Type B pancreatic cell (in vitro differentiated cells): ENCODE measurements at places on chromosomes 7 and 10.

- H3K27me3 ChIP-seq, result peaks cover 17% of the 10 kb centered on the region
- DNase-seq, result no peak
- no peak overlapping the region for H3K4me3 ChIP-seq
- peaks cover 11% of the 10 kb centered on the region for H3K4me1 ChIP-seq
- peak overlapping the region; percentile 5 for H3K27ac ChIP-seq
Observed at GRCh38 chr10:111137007-111137406, 60.2 kb downstream of the ADRA2A start.

DNA sequence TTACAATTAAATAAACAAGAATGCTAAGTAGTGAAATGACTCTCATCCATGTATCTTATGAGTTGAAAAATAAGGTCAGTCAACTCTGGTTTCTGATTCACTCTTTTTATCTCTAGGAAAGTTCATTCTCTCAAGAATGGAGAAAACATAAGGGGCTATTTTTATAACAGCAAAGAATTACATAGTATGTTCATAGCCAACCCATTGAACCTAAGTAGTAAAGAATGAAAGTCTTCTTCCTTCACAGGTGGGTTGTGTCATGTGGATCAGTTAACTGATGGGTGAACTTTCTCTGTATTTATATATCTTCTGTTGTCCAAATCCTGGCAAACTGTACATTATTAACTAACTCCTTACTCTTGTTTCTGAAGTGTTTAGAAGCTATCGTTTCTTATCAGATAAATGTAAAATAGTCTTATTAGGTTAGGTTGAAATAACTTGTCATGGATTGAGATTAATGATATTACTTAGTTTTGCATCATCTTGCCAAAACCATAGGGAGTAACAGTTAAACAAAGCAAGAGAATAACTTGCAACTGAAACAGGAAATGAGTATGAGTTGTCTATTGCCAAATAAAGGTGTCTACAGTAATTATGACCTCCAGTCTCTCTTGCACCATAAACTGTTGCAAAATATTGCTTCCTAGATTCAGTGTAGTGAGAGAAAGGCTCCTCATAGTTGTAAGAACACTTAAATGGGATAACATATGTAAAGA is 86.8 kb downstream of the ANKRD7 start:
- H3K27ac ChIP-seq, result no peak overlapping the region
- no peaks in the 10 kb centered on the region for H3K27me3 ChIP-seq
- H3K36me3 ChIP-seq, result no peaks in the 10 kb centered on the region
- no peaks in the 10 kb centered on the region for H3K4me1 ChIP-seq
- DNase-seq, result no peak

GRCh38 chr7:81534996-81535395 is 234.9 kb downstream of the HGF start:
- no peak overlapping the region for H3K27ac ChIP-seq
- no peak overlapping the region for H3K4me3 ChIP-seq
- no peaks in the 10 kb centered on the region for H3K27me3 ChIP-seq
- no peaks in the 10 kb centered on the region for H3K4me1 ChIP-seq
- DNase-seq, result no peak
- H3K36me3 ChIP-seq, result no peaks in the 10 kb centered on the region

GRCh38 chr10:18690541-18690940 is 31.3 kb downstream of the ARL5B start:
- no peak for DNase-seq
- H3K4me1 ChIP-seq, result peaks cover 6% of the 10 kb centered on the region
- H3K27me3 ChIP-seq, result no peaks in the 10 kb centered on the region
- no peak overlapping the region for H3K27ac ChIP-seq
- H3K36me3 ChIP-seq, result no peaks in the 10 kb centered on the region
- H3K4me3 ChIP-seq, result no peak overlapping the region

DNA sequence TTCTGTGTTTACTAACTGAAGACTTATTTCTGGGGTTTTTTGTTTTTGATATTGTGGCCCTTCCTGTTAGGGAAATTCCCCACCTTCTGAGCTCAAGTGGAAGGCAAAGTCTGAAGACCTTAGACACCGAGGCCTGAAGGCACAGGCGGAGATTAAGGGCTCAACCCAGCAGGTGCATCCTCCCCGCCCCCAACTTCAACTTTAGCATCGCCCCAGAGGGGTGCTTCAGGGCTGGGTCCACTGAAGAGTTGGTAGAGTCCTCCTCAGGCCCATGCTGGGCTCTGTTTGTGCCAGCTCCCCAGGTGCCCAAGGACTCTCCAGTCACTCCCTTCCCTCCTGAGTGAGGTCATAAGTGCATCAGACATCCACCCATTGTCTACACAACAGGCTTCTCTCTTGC is 9.4 kb upstream of the PPIA start:
- no peaks in the 10 kb centered on the region for H3K27me3 ChIP-seq
- H3K4me1 ChIP-seq, result no peaks in the 10 kb centered on the region
- DNase-seq, result no peak
- peaks cover 4% of the 10 kb centered on the region for H3K36me3 ChIP-seq
- H3K4me3 ChIP-seq, result no peak overlapping the region

DNA sequence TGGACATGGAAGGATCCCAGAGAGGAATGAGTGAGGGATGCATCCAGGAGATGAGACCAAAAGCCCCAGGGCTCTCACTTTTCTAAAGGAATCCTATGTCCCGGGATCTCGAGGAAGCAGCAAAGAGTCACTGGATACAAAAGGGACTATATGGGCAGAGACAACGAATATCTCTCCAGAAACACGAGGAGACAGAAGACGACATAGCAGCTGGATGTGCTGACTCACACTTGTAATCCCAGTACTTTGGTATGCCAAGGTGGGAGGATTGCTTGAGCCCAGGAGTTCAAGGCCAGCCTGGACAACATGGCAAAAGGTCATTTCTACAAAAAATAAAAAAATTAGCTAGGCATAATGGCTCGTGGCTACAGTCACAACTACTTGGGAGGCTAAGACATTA is 24.7 kb upstream of the MSMB start:
- H3K4me1 ChIP-seq, result no peaks in the 10 kb centered on the region
- no peak for DNase-seq
- H3K36me3 ChIP-seq, result no peaks in the 10 kb centered on the region
- H3K27ac ChIP-seq, result no peak overlapping the region
- H3K4me3 ChIP-seq, result no peak overlapping the region

- peaks cover 16% of the 10 kb centered on the region for H3K36me3 ChIP-seq
- H3K27ac ChIP-seq, result no peak overlapping the region
- no peak for DNase-seq
- H3K4me1 ChIP-seq, result peaks cover 7% of the 10 kb centered on the region
Observed at GRCh38 chr7:156772725-156773124, 120.3 kb downstream of the LMBR1 start.

- no peak for DNase-seq
- H3K4me3 ChIP-seq, result peak overlapping the region; percentile 99
- peaks cover 21% of the 10 kb centered on the region for H3K36me3 ChIP-seq
- peak overlapping the region; percentile 100 for H3K27ac ChIP-seq
- peaks cover 21% of the 10 kb centered on the region for H3K4me1 ChIP-seq
Observed at GRCh38 chr7:105011831-105012502, 2.0 kb upstream of the KMT2E start.

DNA sequence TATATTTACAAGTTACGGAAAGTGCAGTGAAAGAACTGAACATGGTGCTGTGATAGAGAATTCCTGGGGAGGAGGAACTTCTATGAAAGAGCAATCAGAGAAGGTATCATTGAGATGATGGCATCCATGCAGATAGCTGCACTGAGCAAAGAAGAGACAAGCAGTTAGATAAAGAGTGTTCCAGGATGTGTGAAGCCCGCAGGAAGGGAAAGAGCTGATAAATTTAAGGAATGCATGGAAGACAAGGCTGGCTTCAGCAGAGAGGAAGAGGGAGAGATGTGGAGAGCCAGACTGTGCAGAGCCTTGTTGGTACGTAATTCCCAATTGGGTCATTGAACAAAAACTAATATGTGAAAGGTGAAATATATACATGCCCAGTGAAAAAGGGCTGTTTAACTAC is 538.9 kb downstream of the INHBA start:
- no peak overlapping the region for H3K4me3 ChIP-seq
- no peak for DNase-seq
- no peaks in the 10 kb centered on the region for H3K27me3 ChIP-seq

GRCh38 chr7:100089458-100090196 is 858 bp downstream of the COPS6 start:
- peak overlapping the region; percentile 87 for H3K27ac ChIP-seq
- peaks cover 17% of the 10 kb centered on the region for H3K4me1 ChIP-seq
- peak overlapping the region; percentile 95 for H3K4me3 ChIP-seq
- DNase-seq, result no peak

DNA sequence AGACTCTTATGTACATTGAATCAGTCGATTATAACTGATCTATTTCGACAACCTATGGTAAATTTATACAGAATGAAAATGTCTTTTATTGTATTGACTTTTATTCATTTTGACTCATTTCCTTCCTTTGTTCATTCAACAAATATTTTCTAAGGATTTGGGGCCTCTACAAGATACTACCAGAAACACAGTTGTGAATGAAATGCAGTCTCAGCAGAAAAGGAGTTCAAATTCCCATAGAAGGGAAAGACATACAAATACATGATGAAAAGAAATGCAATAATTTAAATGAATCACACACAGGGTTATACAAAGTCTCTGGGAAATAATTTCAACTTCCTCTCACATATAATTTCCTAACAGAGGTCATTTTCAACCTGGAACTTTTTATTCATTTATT is 134.0 kb upstream of the SEMA3A start:
- H3K27ac ChIP-seq, result no peak overlapping the region
- DNase-seq, result no peak
- no peak overlapping the region for H3K4me3 ChIP-seq
- peaks cover 3% of the 10 kb centered on the region for H3K36me3 ChIP-seq
- H3K27me3 ChIP-seq, result no peaks in the 10 kb centered on the region

- no peak overlapping the region for H3K4me3 ChIP-seq
- peaks cover 5% of the 10 kb centered on the region for H3K4me1 ChIP-seq
- no peaks in the 10 kb centered on the region for H3K36me3 ChIP-seq
- no peak overlapping the region for H3K27ac ChIP-seq
Observed at GRCh38 chr7:51645255-51645654, 328.6 kb upstream of the COBL start.

DNA sequence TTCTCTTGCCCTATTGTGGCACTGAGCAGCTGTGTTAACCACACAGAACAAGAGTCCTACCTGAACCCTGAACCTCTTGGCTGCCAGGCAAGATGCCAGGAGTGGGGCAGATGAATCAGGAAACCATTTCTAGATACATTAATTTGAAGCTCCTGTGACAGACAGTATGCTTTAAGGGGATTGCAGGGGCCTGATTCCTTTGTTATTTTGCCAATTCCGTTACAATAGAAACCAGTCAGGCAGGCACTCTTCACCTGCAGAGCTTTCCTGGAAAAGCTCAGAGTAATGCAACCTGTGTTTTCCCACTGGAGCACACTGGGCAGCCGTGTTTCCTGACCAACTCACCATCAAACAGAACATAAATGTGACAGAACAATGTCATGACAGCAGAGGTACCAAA is 233.1 kb downstream of the BMPER start:
- no peak overlapping the region for H3K4me3 ChIP-seq
- H3K4me1 ChIP-seq, result peaks cover 11% of the 10 kb centered on the region
- no peaks in the 10 kb centered on the region for H3K36me3 ChIP-seq

- no peak for DNase-seq
- no peak overlapping the region for H3K27ac ChIP-seq
- no peak overlapping the region for H3K4me3 ChIP-seq
- H3K36me3 ChIP-seq, result no peaks in the 10 kb centered on the region
- H3K4me1 ChIP-seq, result no peaks in the 10 kb centered on the region
Observed at GRCh38 chr7:44935583-44935982, 43.2 kb downstream of the MYO1G start.

DNA sequence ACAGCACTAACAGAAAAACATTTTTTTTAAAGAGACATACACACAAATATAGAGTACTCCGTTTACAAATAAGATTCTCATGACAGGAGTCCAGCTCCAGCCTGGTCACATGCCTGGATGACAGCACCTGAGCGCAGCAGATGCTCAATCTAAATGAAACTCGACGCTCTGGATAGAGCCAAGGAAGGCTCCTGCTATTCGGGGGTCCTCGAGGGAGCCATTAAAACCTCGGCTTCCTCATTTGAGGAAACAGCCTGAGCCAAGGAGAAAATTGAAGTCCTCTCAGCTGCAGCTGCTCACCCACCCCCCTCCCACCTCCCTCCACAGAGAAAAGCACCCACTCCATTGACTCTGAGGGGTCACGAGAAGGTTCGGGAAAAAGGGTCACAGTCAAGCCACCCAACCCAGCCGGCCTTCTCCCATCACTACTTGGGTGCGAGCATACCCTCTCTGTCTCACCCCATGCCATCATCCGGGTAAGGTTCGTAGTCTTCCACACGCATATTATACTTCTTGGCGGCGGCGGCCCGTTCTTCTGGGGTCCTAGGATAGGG is 673 bp downstream of the NDUFB8 start:
- peak overlapping the region; percentile 85 for H3K27ac ChIP-seq
- H3K4me3 ChIP-seq, result peak overlapping the region; percentile 100
- DNase-seq, result no peak
- no peaks in the 10 kb centered on the region for H3K27me3 ChIP-seq
- peaks cover 14% of the 10 kb centered on the region for H3K36me3 ChIP-seq

DNA sequence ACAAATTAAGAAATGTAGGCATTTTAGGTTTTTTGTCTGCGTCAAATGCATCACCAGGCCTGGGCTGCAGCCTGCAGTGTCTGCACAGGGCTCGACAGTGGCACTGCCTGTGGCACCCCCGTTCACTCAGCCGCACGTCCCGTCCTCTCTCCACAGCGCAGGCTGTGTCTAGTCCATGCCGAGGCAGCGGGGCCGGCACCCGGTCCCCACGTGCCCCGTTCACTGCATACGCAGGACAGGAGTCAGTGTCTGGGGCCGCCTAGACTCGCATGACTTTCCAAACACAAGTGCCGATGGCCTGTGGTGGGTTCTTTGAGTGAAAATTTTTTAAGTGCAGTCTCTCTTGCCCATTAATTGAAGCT is 446.4 kb downstream of the PTPRN2 start:
- no peak overlapping the region for H3K4me3 ChIP-seq
- H3K4me1 ChIP-seq, result no peaks in the 10 kb centered on the region
- no peak for DNase-seq
- H3K27me3 ChIP-seq, result no peaks in the 10 kb centered on the region
- no peaks in the 10 kb centered on the region for H3K36me3 ChIP-seq
- H3K27ac ChIP-seq, result no peak overlapping the region

- H3K27ac ChIP-seq, result no peak overlapping the region
- no peaks in the 10 kb centered on the region for H3K4me1 ChIP-seq
- no peaks in the 10 kb centered on the region for H3K36me3 ChIP-seq
- H3K4me3 ChIP-seq, result no peak overlapping the region
- peaks cover 26% of the 10 kb centered on the region for H3K27me3 ChIP-seq
Observed at GRCh38 chr10:110344622-110345021, 39.9 kb upstream of the SMNDC1 start.

DNA sequence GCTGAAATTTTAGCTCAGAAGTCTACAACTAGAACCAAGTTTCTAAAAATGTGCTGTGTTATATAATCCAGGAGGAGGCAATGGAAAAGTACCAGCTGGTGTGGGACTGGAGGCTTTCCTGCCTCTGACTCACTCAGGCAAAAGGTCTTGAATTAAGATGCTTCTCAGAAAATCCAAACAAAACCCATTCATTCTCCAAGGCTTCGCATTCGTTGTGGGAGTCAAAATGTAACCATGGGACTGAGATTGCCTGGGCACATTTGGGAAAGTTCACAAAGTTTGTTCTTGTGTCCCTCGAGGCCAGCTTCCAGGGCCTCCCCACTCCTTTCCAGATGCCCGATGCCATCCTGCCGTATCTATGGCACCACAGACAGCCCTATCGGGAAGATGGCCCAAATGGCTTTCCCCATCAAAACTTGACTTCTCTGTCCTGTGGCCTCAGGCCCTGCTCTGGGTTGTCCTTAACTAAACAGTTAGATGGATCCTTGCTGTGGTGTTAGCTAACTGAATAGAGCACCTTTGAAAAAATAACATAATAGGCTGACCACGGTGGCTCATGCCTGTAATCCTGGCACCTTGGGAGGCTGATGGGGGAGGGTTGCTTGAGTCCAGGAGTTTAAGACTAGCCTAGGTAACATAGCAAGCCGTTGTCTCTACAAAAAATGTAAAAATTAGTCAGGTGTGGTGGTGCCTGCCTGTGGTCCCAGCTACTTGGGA is 180.5 kb downstream of the PFKFB3 start:
- H3K36me3 ChIP-seq, result peaks cover 4% of the 10 kb centered on the region
- no peak overlapping the region for H3K27ac ChIP-seq
- DNase-seq, result no peak
- no peak overlapping the region for H3K4me3 ChIP-seq
